NCI-H1092 treated with DMSO at 0.1 percent for 48 hours (cell line): ENCODE measurements at places on chromosomes 7 and 10.

GRCh38 chr10:89414146-89414878 is at the start of gene IFIT5:
Gene IFIT5, plus strand, starts transcription at chr10:89414568. Its CDS starts 231 bp downstream, at chr10:89414799.
- peak; percentile 56 for DNase-seq

- no peak for DNase-seq
Observed at GRCh38 chr10:103265717-103266329, 11.1 kb upstream of the INA start.

GRCh38 chr7:82264783-82265305 is 178.7 kb downstream of the CACNA2D1 start:
- peak; percentile 99 for DNase-seq

- DNase-seq: no peak
Observed at GRCh38 chr10:112887968-112888367, 62.1 kb upstream of the TCF7L2 start.

- peak; percentile 98 for DNase-seq
Observed at GRCh38 chr7:85000735-85001350, 186.0 kb downstream of the SEMA3D start.

GRCh38 chr7:156184164-156184563 is 371.9 kb upstream of the SHH start:
- DNase-seq: no peak

DNA sequence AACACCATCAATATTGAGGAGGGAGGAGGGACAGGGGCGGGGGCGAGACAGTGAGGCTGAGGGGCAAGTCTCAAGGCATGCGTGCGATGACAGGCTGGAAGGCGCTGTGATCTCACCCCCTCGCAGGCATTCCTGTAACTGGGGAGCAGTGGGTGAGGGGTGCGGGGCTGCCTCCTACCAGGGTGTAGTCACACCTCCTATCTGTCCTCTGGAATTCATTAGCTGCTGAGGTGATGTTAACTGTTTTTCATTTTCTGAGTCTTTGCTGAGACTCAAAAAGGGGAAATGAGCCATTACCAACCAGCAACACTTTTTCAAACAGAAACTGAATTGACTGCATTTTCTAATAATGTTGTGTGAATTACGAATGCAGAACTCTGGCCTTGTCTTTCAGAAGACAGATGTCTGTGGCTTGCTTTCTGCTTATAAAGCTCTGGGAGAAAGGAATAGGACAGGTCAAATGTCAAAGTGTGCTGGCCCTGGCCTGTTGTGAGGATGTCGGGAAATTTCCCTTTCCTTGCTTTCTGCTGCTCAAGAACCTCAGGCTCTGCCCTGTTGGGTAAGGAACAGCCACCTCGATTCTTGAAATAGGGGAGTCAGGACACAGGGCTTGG is 23.7 kb upstream of the CDH23 start:
- no peak for DNase-seq

GRCh38 chr7:6181136-6181535 is 91.3 kb downstream of the CYTH3 start:
- DNase-seq: no peak

GRCh38 chr7:101606498-101606923 is 22.6 kb downstream of the MYL10 start:
- no peak for DNase-seq

DNA sequence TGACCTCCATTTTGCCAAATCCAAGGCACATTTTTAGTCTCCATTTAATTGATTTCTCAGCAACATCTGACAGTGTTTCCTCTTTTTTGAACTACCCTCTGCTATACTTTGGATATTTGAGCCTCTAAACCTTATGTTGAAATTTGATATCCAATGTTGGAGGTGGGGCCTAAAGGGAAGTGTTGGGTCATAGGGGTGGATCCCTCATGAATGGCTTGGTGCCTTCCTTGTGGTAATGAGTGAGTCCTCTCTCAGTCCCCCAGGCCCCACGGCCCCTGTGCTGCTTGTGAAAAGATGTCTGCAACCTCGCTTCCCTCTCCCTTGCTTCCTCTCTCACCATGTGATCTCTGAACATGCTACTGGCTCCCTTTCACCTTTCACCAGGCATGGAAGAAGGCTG is 96.8 kb upstream of the DGKB start:
- DNase-seq: no peak

- DNase-seq: no peak
Observed at GRCh38 chr10:131211146-131211545, 100.4 kb downstream of the TCERG1L start.

DNA sequence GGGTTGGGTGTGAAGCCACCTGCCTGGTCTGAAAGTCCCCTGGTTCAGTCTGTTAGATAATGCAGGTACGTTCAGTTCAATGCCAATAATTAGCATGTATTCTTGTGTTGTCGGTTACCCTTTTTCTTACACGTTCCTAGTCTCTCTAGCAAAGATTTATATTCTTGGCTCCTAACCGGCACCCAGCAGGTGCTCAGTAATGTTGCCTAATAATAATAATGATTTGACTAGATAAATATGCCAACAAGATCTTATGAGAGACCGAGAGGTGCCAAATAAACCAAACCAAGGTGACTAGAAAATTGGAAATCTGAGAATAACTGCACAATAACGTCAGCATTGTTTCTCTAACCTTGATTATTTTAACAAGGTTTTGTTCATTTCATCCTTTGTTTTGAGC is 1.1 kb upstream of the SMIM30 start:
- no peak for DNase-seq

DNA sequence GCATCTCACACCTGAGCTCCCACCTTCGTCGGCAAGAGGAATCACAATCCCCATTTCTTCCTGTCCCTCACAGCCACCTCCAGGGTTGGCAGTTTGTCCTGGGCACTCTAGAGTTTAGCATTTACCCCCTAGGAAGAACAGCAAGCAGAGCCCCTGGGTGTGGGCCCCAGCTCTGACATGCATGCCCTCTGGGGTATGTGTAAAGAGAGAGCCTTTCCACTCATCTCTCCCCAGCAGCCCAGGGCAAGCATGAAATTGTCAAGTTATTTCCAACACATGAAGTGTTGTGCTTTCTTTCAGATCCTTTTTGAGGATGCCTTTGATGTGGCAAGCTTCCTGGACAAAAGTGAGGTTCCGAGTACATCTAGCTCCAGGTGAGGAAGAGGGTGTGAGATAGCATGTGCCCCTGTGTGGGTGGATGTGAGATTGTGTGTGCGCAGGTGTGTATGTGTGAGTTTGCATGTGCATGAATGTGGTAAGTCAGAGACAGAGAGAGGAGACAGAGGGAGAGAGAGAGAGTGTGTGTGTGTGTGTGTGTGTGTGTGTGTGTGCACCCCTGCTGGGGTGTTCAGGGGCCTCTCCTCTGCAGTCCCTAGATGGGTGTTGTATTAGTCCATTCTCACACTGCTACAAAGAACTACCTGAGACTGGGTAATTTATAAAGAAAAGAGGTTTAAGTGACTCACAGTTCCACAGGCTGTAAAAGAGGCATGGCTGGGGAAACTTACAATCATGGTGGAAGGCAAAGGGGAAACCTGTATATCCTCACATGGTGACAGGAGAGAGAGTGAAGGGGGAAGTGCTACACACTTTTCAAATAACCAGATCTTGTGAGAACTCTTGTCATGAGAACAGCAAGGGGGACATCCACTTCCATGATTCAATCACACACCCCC is 18.1 kb downstream of the STRA8 start:
- DNase-seq: no peak

DNA sequence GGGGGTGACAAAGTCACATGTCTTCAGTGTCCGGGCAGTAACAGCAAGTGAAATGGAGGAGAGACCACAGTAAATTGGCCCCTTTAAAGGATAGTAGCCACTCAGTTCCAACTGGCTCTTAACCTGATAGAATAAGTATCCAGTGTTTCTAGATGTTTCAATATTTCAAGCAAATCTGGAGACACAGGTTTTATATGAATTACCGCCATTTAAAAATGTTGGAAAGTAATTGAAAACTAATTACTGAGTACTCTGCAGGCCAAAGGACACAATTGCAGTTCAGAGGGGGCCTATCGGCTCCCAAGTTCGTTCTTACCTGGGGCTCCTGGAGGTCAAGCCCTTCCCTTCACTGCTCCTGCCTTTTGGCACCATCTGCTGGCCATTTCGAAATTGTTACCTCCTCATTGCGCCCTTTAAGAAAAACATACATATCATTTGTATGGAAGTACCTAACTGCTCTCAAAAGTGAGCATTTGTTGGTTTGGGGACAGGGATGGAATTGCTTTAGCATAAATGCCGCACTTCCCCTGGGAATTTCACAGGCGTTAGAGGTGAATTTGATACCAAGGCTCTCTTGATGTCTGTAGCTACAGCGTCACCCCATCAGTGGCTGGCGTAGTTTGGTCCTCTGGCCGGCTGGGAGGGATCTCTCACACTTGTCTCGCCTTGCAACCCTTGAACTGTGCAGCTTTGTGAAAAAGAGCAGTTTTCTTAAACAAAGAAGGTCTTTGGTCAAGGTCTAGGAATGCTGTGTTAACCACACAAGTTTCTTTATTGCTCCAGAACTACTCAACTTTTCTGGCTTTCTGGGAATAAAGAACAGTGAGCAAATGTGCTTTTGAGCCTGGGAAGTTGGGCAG is 220.0 kb downstream of the ARHGAP21 start:
- DNase-seq: peak; percentile 3

GRCh38 chr10:77109351-77109994 is 528.1 kb downstream of the KCNMA1 start:
- DNase-seq: no peak

DNA sequence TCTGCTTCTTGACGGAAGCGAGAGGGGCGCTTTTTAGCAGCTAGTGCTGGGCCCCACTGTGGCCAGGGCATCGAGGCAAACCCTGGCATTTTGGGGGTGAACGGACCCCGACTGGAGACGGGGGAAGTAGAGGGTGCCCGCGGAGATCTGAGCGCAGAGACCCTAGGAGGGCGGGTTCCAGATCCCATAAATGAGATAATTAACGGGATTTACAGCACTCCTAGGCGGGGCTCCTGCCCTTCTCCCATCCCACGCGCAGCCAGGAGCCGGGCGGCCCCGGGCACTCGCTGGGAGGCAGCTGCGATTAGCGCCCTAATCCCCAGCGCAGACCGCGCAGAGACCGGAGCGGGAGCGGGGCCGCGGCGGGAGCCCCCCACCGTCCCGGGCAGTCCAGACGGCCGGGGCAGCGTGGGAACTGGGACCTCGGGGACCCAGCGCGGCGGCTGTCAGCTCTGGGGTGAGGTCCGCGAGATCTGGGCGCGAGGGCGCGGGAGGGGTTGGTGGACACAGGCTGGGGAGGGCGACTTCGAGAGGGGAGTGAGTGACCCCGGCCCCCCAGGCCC is 735 bp downstream of the JCAD start:
- no peak for DNase-seq

DNA sequence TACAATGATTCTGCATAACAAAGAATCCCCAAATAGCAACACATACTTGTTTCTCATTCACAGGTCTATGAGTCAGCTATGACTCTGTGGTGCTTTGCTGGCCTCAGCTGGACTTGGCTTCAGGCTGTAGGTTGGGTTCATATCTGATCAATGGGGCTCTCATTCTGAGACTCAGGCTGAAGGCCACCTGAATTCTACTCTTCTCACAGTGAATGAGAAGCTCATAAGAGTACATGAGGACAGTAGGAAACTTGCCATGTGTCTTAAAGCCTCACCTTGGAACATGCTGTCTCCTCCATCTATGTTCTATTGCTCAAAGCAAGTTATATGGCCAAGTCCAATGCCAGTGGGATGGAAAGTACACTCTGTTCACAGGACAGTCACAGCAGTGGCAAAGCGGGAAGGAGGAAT is 292.9 kb downstream of the BMPER start:
- DNase-seq: no peak

DNA sequence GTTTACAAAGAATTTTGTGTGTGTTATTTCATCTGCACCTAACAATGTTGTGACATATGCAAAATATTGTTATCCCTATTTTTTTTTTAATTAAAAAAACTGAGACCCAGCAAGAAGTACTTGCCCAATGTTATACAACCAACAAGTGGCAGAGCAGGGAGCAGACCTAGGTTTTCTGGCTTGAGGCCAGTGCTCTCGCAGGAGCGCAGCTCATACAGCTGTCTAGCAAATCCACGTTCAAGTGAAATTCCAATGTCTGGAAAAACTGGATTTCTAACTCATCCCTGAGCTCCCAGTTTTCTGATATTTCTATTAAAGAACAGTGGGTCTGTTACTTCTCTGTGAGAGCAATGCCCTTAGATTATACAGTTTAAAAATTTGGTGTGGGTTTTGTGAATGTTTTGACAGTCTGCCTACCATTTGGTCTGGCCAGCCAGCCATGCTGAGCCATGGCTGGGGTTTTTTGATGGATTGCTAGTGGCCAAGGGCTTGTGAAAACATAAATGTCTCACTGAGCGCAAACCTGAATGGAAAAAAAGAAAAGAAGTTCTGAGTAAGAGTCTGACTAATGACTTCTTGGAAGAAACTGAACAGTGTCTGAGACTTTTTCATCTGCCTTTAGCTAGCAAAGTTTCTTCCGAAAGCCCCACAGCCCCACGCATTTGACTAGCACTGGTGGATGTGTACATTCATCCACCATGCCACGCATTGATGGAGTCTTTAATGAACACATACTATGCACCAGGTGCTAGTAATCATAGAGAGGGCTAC is 15.4 kb upstream of the PRF1 start:
- DNase-seq: peak; percentile 16

DNA sequence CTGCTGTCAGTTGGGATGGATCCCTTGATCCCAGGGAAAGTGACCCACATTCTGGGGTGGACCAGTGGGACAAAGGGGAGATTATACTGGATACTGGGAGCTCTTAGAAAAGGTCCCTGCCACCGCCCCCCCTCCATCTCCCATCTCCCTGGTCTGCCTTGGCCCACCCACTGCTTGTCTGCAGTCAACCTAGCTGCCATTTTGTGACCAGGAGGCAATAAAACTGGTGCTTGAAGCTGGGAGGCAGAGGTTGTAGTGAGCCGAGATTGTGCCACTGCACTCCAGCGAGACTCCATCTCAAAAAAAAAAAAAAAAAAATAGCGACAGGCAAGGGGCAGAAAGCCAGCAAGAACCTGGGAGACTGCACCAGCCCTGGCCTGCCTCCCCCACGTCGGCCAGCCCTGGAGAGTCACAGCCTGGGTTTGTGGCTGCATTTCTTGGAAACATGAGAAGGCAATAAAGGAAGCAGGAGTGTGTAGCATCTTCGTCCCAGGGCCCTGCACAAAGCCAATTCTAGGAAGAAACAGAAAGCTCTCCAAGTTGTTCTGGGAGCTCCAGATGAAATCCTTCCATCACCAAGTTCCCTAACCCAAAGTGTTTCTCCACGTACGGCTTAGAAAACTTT is 4.7 kb upstream of the ARPC1B start:
- DNase-seq: no peak

DNA sequence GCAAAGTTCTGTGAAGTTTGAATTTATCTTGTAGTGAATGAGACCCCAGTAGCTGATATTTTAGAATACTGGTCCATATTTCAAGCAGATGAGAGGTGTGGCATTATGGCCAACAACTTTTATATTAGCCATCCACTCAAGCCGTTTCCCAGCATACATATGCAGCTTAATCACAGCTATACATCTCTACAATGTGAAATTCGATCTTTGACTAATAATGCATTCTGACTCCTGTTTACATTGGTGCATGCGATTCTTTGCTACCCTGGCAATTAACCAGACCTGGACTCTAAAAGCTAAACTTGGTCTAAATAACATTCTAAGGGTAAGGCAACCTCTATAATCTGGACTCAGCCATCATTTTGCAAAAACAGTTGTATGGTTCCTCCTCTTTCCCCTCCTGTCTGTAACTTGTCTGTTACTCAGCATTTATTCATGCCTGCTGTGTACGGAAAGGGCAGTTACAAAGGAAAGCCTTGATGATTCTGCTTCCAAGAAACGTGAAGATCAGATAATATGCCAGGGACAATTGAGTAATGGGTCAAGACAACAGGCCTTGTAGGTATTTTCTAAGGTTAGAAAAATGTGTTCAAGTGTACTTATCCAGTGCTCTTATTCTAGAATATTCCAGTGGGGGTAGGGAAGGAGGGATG is 50.6 kb downstream of the PNLIPRP2 start:
- DNase-seq: no peak
